ENCODE measurements at places on chromosomes 2 and 18.

DNA sequence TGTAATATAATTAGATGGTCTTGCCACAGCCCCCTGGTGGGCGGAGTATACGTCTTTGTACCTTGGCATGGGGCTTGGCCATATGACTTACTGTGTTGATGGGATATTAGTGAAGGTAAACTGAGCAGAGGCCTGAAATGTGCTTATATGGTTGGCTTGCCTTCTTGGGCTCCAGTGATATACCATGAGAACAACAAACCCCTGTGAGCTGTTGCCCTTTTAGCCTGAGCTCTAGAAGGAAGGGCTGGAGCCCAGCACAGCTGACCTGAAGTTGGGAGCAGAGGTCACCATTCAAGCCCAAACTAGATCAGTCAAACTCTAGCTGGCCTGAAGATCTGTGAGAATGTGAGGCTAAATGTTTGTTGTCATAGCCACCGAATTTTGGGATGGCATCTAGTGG is 75.2 kb upstream of the CD302 start:
- DNase-seq, result no peak

DNA sequence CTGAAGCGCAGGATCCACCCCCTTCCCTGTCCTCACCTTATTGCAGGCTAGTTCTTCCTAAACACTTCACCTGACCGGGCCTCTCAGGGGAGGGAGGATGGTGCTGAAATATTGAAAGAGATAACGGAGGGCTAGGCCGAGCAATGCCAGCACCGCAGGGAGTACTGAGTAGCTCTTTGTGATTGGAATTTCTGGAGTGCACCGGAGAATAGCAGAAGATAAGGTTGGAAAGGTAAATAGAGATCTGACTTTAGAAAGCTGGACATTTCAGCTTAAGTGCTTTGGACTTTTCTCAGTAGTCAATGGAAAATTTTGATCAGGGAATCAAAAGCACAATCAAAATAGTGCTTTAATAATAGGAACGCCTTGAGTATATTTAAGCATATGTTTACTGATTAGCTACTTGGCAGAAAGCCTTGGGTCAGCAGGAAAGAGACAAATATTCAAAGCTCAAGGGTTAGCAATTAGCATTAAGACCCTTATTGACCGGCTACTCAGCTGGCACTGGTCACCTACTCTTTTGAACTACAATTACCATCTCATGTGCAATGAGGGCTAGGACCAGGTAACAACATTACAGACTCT is 142.9 kb upstream of the NDUFV2 start:
- DNase-seq, result no peak

DNA sequence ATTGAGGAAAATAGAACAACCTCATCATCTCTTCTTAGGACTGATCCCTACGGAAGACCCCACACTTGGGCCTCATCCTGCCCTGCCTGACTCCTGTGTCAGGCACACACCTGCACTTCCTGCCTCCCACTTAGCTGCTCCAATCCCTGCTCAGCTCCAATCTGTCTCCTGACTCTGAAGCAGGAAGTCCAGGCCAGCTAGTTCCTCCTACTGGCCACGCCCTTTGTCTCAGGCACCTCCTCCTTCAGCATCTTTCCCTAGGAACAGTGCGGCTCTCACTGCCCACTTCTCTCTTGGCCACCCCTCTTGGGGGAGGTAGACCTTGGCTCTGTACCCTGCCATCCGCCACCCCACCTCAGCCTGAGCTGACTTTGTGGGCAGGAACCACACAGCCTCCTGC is 135.8 kb downstream of the CELF4 start:
- no peak for DNase-seq

DNA sequence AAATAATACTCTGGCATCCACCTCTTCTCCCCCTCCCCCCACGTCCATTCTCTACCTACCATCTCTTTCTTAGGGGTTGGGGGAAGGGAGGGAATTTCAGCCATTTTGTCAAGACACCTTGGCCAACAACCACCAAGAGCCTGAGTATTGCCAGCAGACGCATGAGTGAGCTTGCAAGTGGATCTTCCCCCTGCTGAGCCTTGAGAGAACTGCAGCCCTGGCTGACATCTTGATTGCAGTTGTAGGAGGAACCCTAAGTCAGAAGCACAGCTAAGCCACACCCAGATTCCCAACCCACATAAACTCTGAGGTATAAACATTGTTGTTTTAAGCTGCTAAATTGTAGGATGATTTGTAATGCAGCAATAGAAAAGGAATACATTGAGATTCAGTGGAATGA is 165.6 kb downstream of the TMEFF2 start:
- no peak for DNase-seq

DNA sequence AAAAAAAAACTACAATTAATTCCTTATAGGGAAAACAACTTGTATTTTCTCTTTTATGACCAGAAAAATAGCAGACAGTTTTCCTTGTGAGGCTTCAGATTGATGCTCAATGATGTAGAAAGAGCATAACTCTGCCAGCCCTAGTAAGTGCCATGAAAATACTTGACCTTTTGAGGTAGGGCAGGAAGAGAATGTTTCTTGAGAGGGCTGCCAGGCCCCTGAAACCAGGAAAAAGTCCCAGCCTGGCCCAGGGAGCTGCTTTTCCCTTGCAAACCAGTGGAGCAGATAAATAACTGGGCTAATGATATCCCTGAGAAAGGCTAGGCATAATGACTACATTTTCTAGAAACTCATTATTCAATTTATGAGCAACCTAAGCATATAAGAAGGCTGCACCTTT is 126.8 kb downstream of the SLC8A1 start:
- no peak for DNase-seq

DNA sequence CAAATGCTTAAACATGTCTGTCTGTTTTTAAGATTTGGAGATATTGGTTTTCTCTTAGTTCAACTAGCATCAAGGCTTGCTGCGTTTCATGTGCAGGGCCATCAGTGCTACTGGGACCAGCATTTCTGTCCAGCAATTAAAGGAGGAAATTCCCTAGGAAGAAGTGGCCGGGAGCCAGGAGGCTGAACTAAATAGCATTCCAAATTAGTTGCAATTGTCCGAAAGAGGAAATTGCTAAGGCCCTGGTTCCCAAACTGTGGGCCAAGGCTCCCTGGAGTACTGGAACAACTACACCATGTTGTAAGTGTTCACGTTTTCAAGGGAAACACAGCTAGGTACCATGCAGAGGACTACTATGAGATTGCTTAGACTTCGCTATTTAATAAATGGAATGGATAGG is 257.9 kb downstream of the PTPRM start:
- no peak for DNase-seq

DNA sequence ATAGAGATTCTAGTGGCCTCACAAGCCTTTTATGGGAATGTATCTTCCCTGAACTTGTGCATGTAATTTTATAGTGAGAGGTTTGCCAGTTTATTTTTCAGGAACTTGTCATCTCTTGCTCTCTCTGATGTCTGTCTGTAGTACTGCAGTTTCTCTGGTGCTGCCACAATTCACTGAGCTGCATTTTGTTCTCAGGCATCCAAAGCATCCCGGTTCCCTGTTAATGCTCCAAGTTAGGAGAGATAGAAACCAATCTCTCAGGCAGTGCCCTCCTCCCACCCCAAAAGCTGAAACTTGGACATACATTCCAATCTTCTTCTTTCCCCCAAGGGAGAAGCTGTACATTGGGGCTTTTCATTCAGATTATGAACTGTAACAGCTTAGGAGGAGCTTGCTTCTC is 30.1 kb upstream of the GRB14 start:
- no peak for DNase-seq

DNA sequence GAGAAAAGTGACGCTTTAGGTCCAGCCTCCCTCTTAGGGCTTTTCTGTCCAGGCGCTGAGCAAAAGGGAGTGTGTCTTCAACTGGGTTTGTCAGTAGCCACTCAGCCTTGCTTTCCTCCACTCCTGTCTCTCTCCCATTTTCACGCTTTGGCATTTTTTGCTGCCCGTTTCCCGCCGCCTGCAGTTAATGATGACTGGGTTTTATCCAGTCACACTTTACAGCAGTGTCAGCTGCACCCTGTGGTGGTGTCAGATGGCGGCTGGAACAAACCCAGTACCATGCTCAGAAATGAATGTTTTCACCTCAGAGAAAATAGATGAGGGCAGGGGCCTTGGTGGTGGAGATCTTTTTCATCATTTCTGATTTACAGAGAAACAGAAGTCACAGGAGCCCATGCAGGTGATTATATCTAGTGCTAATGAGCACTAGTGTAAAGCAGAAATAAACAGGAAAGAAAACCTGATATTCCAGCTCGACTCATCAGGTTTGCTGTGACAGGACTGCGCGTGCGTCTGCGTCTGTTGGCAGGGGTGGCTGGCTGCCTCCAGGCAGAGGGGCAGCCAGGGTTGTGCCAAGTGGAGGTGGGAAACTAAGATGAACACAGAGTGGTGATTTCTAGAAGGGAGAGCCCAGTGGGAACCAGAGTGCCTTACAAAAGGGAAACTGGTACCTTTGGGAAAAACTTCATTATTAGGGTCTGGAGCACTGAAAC is 139.9 kb downstream of the TANC1 start:
- DNase-seq, result no peak

DNA sequence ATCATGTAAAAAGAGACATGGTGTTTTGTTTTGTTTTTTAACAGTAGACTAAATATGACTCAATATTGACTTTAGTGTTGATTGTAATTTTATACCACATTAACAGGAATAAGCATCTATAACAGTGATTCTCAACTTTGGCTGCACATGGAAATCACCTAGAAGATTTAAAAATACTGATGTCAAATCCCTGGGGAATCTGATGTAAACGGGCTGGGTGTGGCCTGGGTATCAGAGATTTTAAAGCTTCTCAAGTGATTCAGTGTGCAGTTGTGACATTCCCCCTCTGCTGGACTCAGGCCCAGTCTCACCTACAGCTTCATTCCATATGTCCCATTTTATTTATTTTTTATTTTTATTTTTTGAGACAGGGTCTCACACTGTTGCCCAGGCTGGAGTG is 82.8 kb upstream of the ATP8B1 start:
- DNase-seq, result no peak

GRCh38 chr2:127027715-127028114 is 79.2 kb downstream of the BIN1 start:
- no peak for DNase-seq

DNA sequence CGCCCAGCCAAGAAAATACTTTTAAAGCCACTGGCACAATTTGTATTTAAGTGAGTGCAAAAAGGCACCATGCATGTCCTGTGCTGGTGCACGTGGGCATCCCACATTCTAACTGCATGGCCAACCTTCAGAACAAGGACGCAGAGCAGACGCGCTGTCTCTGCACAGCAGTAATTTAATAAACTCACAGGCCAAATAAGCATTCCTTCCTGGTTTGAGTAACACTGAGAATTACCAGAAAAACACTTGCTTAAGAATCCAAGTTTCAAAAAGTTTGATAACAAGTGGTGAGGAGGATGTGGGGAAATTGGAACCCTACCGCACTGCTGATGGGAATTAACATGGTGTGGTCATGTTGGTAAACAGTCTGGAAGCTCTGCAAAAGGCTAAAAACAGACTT is 38.7 kb downstream of the RPL31 start:
- no peak for DNase-seq

DNA sequence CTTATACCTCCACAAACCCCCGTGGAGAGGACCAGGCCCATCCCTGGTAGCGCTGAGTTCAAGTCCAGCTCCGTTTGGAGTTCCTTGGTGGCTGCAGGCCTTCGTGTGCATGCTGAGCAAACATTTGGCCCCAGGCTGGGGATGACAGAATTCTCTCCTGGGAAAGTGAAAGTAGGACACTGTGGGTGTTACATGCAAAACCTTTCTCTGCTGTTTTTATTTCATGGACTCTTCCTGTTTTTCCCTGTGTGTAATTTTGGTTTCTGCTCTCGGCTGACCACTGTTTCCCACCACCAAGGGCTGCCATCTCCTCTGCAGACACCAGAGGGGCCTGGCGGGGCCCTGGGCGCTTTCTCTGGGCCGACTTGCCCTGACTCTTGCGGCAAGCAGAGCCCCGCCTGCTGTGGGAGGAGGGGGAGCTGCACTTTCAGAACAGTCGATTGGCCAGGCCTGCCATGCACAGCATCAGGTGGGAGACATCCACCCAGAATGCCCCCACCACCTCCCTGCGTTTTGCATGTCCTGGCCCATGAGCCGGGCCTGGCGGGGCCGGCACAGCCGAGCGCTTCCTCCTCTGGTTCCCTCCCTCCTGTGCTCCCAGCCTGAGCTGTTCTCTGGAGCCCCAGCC is 102.4 kb downstream of the CABLES1 start:
- peak; percentile 71 for DNase-seq

DNA sequence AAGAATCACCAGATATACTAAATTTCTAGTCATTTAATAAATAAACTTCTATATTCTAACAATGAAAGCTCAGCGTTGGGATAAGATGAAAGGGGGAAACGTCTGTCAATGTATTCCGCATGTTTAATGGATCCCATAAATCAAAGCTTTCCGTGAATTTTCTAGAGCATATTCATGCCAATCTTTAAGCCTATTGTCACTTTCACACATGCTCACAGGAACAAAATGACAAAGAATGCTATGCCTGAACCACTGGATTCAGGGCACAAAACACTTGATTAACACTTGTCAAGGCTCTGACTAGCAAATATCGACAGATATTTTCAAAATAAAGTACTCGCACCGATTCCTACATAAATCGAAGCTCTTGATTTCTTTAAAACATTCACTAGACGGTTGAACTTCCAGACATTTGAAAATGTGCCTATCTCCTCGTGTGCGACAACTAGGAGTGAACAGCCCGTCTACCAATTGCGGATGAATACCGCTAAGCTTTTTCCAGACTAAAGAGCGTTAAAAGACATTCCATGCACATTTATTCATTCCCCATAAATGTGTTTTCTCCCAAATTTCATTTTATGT is 1.8 kb downstream of the TLK1 start:
- no peak for DNase-seq

GRCh38 chr2:70779911-70780545 is 10.4 kb downstream of the FIGLA start:
- no peak for DNase-seq

DNA sequence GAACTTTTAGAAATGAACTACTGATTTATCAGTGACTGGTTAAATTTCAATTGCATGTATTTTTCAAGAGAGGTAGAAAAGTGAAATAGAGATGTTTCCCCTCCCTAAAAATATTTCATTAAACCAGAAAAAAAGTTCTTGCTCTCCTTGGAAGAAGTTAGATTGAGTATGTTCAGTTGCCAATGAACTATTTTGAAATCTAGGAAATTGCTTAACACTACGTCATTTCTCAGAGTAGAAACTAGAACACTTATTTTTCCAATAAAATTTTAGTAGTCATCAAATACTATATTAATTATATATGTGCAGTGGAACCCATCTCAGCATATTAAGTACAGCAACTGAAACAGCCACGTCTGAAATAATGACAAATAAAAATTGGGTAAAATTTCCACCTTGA is 51.8 kb upstream of the STAT1 start:
- no peak for DNase-seq

GRCh38 chr2:117330641-117331040 is 483.9 kb upstream of the DDX18 start:
- no peak for DNase-seq

DNA sequence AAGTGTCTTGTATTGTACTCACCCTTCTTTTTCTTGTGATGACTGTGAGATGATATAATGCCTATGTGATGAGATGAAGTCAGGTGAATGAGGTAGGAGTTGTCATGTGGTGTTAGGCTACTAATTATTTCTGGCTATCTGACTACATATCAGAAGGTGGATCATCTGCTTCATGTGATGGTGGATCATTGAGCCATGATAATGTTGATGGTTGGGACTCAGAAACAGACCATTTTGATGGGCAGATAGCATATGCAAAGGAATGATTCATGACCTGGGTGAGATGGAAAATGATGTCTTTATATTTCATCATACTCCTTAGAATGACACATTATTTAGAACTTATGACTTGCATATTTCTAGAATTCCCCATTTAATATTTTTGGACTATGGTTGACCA is 19.5 kb downstream of the ANKRD30B start:
- DNase-seq, result no peak

Measured in activated naive CD8-positive, alpha-beta T cell treated with anti-CD3 and anti-CD28 coated beads, Interleukin-2, amount 10 ng/mL, durations not matched to agents 7 days and 5 days (primary cell).